Stimulated activated CD8-positive, alpha-beta memory T cell treated with anti-CD3 and anti-CD28 coated beads, Interleukin-4, amount 100 ng/mL, for 1 hour (primary cell): ENCODE measurements at places on chromosomes 7 and 10.
A peak's percentile ranks its signal among the peaks of the same experiment; 100 is the strongest.

GRCh38 chr7:132897093-132897687, 184.7 kb downstream of the CHCHD3 start:
- no peak for DNase-seq

- peak; percentile 51 for DNase-seq
Observed at GRCh38 chr10:28533571-28534304, 820 bp downstream of the WAC start.

- DNase-seq, result no peak
Observed at GRCh38 chr10:33087922-33088321, 129.9 kb upstream of the ITGB1 start.

DNA sequence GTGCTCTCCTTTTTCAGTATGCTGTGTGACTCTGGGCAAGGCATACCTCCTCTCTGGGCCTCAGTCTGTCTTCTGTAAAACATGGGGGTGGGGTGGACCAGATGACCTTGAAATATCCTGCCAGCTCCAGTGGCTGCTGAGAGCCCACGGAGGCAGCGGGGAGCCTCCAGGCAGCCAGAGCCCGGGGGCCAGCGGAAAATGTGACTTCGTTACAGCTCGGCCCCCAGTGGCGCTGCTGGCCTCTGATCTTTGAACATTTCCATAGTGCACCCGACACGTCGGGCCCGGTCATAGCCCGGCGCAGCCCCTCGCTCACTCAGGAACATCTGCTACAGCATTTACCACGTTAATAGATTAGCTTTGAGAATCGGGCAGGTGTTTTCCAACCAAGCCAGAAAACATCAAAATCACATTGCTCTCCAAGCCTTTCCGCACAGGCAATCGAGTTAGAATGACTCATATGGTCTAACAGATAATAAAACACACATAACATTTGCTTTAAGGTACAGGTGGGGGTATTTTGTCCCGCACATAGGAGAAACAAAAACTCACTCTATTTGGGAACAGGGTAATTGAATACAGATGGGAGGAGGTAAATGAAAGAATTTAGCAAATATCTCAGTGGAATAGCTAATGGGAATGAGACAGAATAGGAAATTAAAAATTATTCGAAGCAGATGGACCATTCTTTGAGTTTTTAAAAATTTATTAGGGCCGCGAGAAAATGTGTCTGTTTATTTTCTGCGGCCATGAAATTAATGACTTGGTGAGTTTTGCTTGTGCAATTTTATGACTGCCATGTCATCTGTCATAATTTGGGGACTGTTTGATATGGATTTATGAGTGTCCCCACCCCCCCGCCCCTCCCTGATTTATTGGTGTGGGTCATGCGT, 26.3 kb upstream of the COMTD1 start:
- DNase-seq, result no peak

- DNase-seq, result no peak
Observed at GRCh38 chr7:39709768-39710311, 86.5 kb downstream of the RALA start.

DNA sequence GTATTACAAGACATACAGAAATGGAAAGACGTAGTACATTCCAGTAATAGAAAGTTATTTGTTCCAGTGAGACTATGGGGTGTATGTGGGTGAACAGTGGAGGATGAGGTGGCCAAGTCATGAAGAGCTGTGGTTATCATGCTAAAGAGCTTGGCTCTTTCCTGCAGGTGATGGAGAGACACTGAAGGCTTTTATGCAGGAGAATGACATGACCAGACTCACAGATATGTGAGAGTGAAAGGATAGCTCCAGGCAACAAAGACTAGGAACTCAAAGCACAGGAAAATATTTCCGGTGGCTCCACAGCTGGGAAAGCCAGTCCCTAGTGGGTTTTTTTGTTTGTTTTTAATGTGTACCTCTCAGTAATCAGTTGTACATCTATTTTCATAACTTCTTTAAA, 133.5 kb downstream of the TSPAN12 start:
- no peak for DNase-seq

DNA sequence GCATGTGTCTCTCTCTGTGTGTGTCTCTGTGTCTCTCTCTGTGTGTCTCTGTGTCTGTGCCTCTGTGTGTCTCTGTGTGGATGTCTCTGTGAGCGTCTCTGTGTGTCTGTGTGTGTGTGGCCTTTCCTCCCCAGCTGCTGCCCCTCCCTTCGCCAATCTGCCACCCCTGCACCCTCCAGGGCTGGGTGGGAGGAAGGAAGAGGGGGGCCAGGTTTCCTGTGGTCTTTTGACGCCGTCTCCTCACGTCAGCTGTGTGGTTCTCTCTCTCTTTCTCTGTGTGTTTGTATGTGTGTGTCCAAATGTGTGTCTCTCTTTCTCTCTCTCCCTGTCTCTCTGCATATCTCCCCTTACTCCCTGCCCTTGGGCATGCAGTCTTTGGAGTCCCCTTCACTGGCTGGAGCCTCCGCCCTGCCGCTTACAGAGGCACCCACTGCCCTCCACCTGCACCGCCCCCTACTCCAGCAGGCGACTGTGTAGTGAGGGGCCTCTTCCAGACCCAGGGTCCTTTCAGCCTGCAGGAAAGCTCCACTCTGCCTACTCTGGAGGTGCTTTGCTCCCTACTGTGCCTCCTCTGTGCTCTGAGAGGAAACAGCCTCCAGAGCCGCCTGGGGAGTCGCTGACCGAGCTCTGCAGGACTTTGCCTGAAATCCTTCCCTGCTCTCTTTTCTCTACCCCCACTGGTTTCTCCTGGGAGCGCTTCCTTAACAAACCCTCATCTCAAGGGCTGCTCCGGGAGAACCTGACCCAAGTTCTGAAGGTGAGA, 44.2 kb upstream of the C10orf71 start:
- DNase-seq, result peak; percentile 10

DNA sequence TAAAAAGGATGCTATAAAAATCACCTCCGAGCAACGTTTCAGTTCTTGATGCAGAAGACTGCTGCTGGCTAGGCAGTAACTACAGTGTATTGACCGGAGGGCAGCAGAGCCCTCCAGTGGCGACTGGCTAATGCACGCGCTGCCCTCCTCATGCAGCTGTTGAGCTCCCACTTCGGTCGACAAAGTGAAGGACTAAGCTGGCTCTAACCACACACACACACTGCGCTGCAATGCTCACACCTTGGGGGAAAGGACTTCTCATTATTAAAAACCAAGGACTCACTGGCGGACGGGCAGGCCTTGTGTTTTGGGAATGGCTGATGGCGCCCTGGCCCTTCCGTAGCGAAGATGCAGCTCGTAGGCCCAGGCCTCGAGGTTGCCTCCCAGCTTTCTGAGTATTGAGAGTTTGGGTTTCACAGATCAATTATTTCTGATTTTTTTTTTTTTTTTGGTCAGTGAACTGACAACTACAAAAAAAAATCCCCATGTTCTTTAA, 120.9 kb upstream of the DIP2C start:
- no peak for DNase-seq

DNA sequence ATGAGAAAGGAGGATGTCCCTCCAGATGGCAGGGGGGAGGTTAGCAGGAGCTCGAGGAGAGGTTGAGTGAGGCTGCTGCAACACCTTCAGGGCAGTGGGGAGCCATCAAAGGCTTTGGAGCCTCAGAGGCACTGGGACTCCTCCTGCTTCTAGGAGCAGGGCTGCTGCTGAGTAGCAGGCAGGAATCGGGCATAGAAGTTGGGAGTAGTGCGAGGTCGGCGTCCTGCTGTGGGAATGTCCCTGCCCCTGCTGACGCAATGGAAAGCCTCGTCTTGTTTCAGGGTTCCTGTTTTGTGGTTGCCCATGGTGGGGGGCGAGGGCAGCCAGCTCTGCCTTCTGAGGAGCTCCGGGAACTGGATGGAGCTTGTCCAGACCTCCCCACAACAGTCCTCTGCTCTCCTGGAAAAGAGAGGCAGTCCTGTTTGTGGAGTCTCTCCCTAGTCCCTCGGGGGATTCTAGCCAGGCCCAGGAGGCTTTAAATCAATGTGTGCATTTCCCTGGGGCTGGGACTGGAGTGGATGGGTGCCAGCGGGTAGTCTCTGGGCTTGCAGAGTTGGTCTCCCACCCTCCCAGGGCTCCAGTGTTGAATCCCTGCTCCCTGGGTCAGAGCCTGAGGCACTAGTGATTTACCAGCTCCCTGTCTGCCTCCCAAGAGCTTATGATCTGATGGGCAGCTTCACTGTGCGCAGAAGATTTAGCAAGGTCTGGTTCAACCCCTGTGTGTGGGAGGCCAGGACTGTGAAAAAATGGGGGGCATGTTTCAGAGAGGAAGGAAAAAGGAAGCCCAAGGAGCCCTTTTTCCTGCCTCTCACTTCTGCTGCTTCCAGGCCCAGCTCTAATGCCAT, 98.7 kb upstream of the PPIF start:
- DNase-seq, result no peak

DNA sequence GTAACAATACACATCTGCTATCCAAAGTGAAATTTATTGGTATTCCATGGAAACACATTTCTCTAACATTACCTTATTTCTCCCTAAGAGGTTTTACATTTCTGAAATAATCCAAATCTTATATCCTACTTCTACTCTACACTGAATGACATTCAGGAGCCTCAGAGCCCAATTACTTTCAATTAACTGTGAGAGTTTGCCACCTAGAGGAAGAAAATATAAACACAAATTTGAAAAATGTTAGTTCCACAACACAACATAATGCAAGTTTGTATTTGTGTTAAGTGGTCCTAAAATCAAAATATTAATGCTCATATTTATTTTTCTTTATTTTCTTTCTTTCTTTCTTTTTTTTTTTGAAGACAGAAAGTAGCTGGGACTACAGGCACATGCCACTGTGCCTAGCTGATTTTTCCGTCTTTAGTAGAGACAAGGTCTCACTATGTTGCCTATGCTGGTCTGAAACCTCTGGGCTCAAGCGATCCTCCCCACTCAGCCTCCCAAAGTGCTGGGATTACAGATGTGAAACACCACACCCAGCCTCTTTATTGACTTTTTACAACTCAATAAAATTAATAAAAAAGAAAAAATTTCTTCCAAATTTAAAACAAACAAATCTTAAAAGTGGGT, 46.0 kb downstream of the ATAD1 start:
- DNase-seq, result no peak

GRCh38 chr7:17147409-17147808, 151.0 kb upstream of the AHR start:
- no peak for DNase-seq

- no peak for DNase-seq
Observed at GRCh38 chr7:92557808-92558362, 29.3 kb downstream of the RBM48 start.

DNA sequence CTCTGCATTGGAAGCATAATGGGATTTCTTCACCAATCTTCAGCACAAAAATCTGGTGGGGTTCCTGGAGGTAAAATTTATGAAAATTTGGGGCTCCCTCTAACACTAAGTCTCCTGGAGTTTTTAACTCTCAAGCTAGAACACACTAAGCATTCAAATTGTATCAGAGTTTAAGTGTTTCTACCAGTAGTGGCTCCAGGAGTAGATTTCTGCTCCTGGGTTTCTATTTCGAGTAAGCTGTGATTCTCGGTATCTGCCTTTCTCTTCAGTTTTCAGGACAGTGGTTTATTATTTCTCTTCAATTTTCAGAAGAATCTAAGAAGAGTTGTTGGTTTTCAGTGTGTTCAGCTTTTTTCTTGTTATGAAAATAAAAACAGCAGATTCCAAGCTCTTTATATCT, 566.4 kb upstream of the KCND2 start:
- DNase-seq, result no peak

DNA sequence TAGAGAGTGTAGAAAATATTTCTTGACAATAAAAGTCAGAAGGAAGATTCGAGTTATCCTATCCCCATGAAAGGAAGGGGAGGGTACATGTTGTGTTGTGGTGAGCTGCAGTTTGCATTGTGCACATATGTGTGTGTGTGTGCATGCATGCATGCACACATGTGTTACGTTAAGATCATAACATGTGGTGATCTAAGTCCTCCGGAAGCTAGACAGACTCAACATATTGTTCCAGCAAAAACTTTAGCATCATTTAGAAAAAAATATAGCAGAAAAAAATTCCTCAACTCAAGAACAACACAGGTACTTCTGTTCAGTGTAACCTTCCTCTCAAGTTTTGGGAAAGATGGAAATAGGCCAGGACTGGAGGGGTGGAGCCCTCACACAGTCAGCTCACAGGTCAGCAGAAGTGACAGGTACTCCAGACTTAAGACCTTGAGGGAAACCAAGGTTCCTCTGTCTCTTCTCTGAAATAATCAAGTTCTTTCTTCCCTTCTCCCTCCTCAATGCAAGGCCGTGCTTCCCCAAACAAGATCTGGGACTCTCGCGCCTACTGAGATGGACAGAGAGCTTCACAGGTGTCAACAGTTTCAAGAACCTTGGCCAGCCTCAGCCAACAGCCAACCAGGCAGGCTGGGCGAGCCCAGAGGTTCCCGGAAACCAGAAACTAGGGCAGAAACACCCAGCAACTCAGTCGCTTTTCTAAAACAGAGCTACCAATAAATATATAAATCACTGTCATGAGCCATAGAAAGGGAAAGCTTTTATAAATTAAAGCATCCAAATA, 205.2 kb downstream of the FAM107B start:
- no peak for DNase-seq

- DNase-seq, result no peak
Observed at GRCh38 chr7:149509774-149510173, 12.2 kb upstream of the ZNF746 start.

GRCh38 chr7:128868624-128869137, 6.0 kb downstream of the ATP6V1F start:
- DNase-seq, result no peak

DNA sequence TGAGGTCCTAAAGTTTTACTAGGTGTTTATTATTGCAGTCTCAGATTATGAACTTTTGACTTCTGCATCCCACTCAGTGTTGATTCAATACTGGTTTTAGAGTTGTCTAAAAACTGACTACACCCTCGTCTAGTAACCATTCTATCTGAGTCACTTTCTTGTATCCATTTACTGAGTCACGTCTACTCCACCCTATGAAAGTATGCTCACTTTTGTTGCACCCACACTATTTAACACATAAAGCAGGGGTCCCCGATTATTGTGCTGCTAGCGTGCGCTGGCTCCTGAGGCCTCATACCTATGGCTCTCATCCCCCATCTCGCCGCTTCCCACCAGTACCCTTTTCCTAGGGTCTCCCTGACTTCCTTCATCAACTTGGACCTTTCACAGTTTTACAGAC, 2.0 kb downstream of the SAMD9 start:
- DNase-seq, result no peak

DNA sequence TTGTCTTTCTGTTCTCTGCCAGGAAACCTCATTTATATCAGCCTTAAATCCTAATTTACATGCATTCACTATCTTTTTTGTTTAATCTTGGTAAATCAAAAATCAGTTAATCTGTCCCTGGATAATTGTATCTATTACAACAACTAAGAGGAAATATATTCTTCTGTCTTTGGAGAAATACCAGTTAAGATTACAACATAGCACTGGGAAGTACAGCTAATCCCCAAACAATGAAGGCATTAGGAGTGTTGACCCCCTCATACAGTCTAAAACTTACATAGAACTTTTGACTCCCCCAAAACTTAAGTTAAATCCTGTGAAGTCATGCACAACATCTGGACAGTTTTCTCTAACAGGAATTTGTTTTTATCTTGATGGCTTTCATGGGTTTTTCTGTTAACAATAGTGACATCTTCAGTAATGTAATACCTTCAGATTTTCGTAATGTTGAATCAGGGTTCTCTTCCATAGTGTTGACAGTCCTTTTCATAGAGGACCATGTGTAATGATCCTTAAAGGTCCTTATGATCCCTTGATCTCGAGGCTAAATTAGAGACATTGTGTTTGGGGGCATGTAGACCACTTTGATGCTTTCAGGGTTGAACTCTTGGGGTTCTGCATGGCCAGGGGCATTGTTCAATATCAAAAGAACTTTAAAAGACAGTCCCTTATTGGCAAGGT, 24.1 kb upstream of the ABCC2 start:
- DNase-seq, result no peak
